ENCODE measurements at places on chromosomes 6 and 20.

DNA sequence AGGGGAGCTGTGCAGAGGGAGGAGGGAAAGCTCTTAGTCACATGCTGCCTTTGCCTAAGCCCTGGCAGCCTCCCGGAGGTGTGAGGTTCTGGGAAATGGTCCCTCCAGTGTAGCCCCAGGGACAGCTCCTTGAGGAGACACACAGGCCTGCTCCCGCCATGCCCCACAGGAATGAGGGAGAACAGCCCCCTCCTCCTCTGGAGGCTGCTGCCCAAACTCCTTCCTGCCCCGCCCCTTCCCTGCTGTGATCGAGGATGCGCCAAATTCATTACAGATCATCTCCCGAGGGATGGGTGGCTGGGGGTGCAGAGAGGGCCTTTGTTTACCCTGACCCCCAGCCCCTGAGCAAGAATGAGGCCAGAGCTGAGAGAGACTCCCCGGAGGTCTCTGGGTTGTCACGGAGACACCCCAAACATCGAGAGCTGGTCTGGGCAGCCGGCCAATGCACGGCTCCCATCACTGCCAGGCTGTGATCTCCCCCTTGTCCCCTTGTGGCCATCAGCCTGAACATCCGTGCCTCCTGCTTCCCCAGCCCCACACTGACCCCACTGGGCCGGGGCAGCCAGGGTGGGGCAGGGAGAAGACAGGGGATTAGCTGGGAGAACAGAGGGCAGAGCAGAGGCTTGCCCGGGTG is 8.4 kb downstream of the CYP21A2 start:
- no peak for DNase-seq

GRCh38 chr6:143513410-143513809 is 1.9 kb upstream of the FUCA2 start:
- peak; percentile 13 for DNase-seq

GRCh38 chr6:111709615-111710398 is 104.1 kb upstream of the TRAF3IP2 start:
- DNase-seq: peak; percentile 32

- no peak for DNase-seq
Measured at GRCh38 chr6:32852844-32853540, 512 bp downstream of the TAP1 start.

DNA sequence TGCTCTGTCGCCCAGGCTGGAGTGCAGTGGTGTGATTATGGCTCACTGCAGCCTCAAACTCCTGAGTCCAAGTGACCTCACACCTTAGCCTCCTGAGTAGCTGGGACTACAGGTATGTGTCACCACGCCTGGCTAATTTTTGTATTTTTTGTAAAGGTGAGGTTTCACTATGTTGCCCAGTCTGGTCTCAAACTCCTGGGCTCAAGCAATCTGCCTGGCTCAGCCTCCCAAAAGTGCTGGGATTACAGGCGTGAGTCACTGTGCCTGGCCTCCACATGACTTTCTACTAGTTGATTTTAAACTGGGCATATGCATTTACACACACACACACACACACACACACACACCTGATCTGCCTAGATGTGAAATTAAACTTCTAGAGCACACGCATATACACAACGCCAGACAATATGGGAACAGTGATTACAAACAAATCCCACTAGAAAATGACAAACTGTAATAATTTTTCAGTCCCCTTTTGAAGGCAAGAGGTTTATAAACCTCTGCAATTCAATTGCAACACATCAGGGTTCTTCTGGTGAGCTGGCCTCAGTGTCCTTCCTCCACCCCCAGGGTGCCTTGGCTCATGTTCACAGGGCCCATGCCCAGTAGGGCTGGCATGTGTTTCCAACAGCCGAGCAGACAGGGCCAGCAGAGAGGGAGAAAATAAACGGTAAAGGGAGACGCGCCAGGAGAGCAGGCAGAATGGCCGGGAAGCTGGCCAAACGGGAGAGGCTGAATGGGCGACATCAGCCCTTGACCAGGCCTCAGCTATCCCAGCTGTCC is 31.2 kb downstream of the PARD6B start:
- DNase-seq: no peak

GRCh38 chr6:161446296-161446925 is 172.6 kb upstream of the AGPAT4 start:
- no peak for DNase-seq

DNA sequence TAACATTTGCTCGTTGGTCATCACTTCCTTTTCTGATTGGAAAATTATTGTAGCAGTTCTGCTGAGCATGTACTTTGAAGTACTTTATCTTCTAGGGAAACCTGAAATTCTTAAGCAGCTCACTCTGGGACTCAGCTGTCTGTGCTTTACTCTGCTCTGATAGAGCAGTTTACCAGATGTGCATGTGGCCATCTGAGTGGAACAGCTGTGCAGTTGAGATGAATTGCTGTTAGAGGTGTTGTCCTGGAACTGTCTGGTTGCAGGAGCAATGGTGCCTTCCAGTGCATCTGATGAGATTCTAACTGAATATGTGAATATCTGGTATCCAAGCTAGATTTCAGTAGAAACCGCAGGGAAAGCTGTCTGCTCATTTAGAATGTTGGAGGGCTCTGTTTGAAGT is 27.2 kb downstream of the PANK2 start:
- no peak for DNase-seq

GRCh38 chr6:15892369-15892768 is 229.5 kb upstream of the DTNBP1 start:
- DNase-seq: no peak

DNA sequence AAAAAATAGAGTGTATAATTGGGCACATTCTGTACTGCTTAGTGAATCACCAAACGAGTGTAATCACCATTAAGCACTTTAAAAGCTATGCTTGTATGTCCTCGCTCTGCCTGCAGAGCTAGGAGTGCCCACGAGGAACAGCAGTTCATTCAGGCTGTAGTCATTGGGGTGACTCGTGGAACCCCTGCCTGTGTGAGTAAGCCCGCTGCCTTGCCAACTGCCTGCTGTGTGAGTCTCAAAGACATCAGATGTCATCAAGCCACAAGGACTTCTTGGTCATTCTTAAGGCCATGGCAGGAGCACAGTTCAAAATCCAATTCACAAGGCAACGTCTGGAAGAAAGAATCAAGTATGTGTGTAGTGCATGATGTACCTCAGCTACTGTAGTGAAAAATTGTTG is 60.4 kb downstream of the FOXO3 start:
- DNase-seq: no peak

GRCh38 chr20:24469894-24470745 is 691 bp downstream of the SYNDIG1 start:
- no peak for DNase-seq

- no peak for DNase-seq
Measured at GRCh38 chr6:13400772-13401171, 72.4 kb upstream of the TBC1D7 start.

DNA sequence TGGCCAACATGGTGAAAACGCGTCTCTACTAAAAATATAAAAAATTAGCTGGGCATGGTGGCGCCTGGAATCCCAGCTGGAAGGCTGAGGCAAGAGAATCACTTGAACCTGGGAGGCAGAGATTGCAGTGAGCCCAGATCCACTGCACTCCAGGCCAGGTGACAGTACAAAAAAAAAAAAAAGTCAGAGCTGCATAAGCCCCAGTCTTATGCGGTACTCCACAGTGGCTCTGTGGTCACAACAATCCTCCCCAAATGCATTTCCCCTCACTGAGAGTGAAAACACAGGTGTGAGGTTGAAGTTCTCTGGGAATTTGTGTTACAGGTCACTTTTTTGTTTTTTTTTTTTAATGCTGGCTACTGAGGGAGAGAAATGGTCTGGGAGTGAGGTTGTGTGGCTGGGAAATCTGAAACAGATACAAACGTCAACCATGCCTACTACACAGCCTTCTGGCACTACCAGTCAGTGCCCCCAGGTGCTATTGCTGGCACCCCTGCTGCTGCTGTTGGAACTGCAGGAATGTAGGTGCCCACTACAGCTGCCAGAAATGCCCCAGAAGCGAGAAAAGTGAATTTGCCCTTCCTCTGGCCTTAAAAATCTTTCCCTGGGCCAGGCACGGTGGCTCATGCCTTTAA is 5.7 kb downstream of the MRPS26 start:
- no peak for DNase-seq

GRCh38 chr6:125477844-125478243 is 176.1 kb upstream of the HDDC2 start:
- DNase-seq: no peak

- no peak for DNase-seq
Measured at GRCh38 chr6:144912474-144912873, 627.3 kb downstream of the UTRN start.

GRCh38 chr6:39453956-39454524 is 131.5 kb upstream of the KCNK16 start:
- no peak for DNase-seq

GRCh38 chr20:12575352-12576095 is 433.2 kb upstream of the SPTLC3 start:
- no peak for DNase-seq

DNA sequence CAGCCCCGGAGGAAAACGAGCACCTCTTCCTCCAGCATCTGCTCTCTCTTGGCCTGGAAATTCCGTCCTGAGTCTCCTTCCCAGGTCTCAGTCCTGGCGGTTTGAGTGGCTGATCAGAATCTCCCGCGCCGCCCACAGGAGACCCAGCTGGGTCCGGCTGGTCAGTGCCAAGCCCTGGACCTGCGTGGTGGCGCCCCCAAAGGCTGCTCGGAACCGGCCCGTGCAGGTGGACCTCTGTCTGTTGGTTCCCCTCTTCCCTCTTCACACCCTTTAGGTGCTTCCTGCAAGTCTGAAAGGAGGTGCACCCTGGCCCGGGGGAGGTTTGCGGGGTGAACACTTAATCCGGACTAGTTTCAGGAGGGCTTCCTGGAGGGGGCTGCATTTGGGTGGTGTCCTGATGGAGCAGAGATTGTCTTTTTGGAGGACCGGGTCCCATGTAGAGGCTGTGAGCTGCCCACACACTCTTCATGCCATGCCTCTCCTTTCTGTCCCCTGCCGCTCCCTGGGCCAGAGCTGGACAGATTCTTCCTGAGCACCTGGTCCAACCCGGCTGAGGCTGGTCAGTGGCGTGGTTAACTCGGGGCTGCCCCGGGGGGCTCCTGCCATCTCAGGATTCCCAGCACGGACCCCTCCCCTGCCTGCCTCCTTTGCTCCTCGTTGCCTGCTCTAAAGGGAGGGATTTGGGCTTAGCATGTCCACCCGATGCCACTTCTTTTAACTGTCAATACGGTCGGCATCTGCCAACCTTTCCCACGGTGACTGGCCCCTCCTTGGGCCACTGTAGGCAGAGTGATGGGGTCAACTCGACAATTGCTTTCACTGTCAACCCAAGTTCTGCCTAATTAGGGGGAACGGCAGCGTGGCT is 16.5 kb upstream of the BHLHE23 start:
- no peak for DNase-seq

DNA sequence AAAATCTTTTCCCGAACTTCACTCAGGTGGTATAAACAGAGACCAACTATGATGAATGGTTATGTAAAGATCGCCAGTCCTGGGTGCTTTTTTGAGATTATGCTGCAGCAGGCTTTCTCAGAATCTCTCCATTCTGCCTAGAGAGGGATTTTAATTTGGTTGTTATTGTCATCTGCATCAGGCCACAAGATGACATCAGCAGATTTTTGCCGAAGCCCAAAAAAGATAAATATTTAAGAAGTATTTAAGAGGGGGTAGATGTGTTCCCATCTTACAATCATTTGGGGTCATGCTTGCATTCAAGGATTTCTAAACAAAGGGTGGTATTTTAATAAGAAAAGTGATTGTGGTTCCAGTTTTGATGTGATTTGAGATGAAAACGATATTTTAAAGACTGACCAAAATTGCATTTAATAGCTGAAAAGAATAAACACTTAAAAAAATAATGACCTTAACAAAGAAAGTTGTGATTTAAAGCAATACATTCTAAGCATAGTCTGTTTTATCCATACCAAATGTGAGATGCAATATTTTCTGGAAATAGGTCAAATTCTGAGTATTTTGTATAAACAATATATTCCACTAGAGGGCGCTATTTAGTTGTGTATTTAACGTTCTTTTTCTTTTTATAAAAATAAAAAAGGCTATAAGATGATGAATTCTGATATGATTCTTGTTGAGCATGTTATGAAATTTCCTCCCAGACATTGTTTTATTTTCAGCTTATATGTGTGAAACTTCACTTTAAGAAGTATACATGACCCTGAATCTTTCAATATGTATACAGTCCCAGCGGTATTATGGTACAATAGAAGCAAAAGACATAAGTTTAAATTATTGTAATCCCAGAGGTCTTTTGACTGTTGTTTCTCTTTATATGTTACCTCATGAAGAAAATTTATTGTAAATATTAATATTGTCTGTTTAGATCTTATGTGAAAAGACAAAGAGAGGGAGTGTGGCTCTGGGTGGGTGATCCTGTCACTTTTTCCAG is 51.0 kb upstream of the ZFP64 start:
- DNase-seq: no peak

- DNase-seq: no peak
Measured at GRCh38 chr6:72324591-72324990, 297.3 kb upstream of the KCNQ5 start.

- DNase-seq: no peak
Measured at GRCh38 chr20:4190792-4191519, 175.6 kb upstream of the RNF24 start.

GRCh38 chr6:12422848-12423247 is 132.7 kb downstream of the EDN1 start:
- DNase-seq: no peak

GRCh38 chr20:19758501-19759331 is 658 bp downstream of the RIN2 start:
- no peak for DNase-seq

DNA sequence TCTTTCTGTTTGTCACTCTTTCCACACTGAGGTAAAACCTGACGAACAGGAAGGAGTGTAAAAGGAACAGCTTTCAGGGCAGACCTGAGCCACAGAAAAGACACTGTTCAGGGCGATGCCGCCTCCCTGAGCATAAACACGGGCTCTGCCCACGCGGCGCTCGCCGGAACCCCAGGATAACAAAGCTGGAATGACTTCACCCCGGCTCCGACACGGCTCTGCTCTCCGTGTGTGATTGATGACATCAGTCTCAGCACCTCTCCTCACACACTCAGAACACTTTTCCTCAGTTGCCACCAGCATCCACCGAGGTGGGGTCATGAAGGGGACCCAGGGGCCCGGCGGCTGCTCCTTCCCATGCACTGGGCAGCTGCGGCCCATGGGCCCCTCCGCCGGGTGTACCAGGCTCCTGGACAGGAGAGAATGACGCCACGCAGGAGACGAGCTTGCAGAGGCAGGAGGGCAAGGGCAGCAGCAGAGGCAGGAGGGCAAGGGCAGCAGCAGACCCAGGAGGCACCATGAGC is 43.6 kb downstream of the DLL1 start:
- no peak for DNase-seq

DNA sequence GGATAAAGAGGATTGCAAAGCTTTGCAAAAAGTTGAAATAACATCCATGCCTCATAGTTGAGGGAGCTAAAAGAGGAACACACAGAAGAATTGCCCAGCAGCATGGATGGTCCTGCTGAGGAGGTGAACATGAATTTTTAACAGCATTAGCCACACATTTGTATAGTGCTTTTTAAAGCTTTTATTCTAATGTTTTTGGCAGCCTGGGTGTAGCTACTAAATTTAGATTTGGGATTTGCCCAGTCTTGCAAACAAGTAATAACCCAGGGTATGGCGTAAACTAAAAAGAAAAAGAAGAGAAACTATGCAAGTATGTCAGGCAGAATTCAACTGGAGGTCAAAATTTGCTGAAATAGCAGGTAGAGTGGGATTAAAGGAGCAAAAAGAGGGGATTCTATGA is 75.1 kb upstream of the PTPRK start:
- DNase-seq: no peak
